ENCODE measurements at places on chromosomes 11 and 22.

DNA sequence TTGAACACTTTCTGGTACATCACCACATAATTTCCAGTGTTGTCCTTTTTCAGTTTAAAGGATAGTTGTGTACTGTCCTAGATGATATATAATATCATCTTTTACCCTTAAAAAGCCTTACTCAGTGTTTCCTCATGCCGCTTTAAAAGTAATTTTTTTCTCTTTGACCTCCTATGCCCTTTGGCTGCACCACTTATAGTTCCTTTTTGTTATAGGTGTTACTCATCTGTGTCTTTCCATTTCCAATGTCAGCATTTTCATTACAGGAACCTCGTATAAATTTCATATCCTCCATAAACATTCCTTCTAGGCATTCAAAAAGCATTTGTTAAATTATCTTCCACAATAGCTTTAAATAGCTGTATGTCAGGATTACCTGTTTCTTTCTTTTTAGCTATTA is 40.8 kb downstream of the USP47 start:
- no peak for DNase-seq

GRCh38 chr22:30430933-30431332 is 5.4 kb downstream of the MTFP1 start:
- no peak for DNase-seq

DNA sequence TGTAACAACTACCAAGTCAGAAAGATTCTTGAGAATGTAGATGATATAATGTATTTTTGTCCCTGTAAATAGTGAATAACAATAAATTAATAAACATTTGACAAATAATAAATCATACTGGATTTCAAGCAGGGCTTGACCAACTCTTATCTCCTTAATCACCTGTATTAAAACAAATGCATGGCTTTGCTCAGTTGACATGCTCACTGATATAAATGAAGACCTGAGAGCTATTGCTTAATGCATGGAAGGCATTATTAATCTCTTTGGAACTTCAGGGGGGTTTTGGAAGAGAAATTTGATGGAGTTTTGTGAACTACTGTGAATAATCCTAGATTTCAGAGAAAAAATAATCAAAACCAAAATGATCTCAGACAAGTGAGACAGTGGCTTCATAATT is 1420.4 kb upstream of the TENM4 start:
- no peak for DNase-seq

DNA sequence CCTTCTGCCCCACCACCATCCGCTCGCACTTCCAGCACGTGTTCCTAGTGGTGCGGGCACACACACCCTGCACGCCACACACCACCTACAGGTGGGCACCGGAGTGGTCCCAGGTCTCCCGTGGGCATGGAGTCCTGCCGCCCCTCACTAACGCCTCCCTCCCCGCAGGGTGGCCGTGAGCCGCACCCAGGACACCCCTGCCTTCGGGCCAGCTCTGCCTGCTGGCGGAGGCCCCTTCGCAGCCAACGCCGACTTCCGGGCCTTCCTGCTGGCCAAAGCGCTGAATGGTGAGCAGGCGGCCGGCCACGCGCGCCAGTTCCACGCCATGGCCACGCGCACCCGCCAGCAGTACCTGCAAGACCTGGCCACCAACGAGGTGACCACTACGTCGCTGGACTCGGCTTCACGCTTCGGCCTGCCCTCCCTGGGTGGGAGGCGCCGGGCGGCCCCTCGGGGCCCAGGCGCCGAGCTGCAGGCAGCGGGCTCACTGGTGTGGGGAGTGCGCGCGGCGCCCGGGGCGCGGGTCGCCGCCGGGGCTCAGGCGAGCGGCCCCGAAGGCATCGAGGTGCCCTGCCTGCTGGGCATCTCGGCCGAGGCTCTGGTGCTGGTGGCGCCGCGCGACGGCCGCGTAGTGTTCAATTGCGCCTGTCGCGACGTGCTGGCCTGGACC is 8.5 kb downstream of the SIPA1 start:
- DNase-seq: no peak

DNA sequence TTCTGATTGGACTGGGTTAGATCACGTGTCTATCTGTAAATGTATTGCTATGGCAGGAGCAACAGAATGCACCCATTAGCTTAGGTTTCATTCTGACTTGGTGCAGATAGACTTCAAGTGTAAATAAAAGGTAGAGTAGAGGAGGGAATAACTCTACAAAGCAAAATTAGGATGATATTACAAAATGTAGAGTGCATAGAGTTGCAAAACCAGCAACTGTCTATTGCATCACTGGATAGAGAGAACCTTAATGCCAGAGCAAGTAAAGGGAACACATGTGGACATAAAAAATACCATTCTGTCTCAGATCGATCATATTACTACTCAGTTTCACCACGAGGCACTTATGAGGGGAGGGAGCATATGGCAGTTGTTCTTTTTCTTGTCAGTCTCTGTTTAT is 22.0 kb upstream of the CAT start:
- no peak for DNase-seq

- DNase-seq: no peak
Observed at GRCh38 chr11:133386262-133386661, 146.0 kb downstream of the OPCML start.

GRCh38 chr11:5928271-5928670 is 13.8 kb upstream of the OR56A3 start:
- no peak for DNase-seq

DNA sequence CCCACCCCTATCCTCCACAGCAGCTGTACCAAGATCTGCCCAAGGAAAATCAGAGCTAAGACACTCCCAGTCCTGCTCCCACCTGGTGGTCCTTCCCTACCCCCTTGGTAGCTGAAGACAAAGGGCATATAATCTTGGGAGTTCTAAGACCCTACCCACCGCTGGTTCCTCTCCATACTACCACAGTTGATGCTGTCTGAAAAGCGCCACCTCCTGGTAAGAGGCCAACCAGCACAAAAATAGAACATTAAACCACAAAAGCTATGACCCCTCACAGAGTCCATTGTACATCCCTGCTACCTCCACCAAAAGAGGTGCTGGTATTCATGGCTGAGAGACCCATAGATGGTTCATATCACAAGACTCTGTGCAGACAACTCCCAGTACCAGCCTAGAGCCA is 161.5 kb upstream of the ARHGAP42 start:
- DNase-seq: no peak

- DNase-seq: no peak
Observed at GRCh38 chr11:35255514-35255913, 116.5 kb downstream of the CD44 start.

DNA sequence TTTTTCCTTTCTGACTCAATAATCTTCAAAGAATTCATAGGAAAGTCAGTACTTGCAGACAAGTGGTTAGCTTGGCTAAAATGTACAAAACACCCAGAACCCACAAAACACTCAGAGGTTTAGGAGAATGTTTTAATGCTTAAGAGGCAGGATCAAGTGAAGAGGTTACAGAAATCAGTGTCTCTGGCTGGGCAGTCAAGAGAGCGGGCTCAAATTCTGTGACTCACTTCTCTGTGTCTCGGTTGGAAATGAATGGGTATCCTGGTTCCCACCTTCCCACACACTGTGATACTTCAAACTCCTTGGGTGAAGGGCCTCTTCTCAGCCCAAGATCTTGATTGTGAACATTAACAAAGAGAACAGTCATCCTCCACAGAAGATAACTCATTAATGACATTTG is 3.8 kb downstream of the MPEG1 start:
- DNase-seq: no peak

- DNase-seq: no peak
Observed at GRCh38 chr11:5713695-5714094, 22.6 kb upstream of the OR56B1 start.

- no peak for DNase-seq
Observed at GRCh38 chr22:39434721-39435120, 22.1 kb upstream of the MGAT3 start.

DNA sequence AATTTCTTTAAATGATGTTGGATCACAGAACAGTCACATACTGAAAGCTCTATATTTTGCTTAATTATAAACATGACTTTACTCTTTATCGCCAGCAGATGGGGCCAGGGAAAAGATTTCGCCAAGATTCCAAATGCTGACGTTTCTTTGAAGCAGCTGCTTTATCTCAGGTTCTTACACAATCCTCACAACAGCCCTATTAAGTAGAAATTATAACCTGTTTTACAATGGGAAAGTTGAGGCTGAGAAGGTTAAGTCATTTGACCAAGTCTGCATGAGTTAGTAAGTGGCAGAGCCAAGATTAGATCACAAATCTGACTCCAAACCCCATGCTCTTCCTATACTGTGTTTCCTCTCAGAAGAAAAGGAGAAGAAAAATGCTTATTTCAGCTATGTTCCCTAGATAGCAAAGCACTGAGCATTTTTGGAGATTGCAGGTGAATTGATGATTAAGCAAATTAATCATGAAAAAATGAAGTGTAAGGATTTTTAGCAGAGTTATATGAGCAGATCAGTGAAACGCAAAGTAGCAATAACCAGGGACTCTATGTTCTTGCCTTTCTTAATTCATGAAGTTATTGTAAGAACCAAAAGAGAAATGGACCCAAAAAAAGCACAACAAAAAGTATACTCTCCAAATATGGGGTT is 79.0 kb downstream of the AASDHPPT start:
- DNase-seq: peak; percentile 19

GRCh38 chr22:41512421-41513194 is 31.7 kb downstream of the POLR3H start:
- DNase-seq: no peak

GRCh38 chr22:20292108-20292507 is 24.0 kb upstream of the RTN4R start:
- no peak for DNase-seq

DNA sequence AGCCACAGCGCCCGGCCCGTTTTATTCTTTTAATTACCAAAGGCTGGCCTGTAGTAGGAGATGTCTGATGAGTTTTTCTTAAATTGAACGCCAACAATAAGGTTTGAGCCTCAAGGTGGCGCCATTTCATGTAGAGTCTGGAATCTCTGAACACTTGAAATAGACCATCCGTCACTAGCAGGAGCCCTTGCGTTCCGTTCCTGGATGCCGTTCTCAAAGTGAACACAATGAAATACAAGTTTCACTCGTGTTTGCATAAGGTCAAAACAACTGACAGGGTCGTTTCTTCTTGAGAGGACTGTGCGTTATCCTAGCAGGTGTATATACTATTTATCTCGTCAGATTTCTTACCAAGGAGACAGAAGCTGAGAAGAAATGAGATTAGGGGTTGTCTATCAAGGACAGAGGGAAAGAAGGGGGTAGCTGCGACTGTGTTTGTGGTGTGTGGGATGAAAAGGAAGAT is 18.7 kb upstream of the SCGB1D1 start:
- peak; percentile 91 for DNase-seq

DNA sequence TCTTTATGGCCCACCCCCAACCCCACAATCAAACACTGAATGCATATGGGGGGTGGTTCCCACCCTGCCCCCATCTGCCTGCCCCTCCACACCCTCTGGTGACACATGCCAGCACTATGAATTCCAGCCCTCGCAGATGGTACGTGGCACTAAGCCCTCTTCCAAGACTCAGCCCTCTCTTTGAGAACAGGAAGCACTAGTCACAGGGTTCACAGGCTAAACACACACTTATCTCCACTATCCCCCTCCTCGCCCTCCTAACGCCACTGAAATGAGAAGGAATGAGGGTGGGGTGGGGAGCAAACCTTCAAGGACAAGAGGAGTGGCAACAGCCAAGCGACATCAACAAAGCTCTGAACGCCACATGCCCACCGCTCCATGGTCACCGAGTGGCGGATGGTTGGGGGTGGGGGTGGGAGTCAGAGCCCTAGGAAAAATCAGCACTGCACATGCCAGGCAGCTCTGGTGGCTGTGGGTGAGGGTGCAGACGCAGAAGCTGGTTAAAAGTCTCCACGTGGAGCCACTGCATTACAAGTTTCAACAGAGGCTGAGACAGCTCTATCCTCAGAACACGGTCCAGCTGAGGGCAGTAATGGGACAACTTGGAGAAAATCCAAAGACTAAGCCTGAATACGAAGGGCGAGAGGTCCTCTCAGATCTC is 33.6 kb downstream of the TMEM184B start:
- no peak for DNase-seq

GRCh38 chr22:37240240-37240940 is 3.7 kb downstream of the RAC2 start:
- no peak for DNase-seq

DNA sequence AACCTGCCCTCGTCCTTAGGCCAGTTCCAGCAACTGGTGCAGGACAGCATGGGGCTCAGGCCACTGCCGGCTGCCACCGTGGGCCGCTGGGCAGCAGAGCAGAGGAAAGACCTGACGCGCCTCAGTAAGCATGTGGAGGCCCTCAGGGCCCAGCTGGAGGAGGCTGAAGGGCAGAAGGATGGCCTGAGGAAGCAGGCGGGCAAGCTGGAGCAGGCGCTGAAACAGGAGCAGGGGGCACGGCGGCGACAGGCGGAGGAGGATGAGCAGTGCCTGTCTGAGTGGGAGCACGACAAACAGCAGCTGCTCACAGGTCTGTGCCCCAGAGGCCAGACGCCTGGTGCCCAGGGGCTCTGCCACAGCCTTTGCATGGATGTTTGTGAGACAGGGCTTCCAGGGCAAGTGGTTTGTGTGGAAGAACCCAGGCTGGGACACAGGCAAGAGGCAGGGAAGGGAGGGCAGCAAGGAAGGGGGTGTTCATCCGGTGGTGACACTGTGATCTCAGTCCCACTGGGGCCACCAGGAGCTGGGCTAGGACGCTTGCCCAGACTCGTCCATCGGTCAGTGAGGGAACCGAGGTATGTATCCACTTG is 13.9 kb downstream of the CCDC157 start:
- DNase-seq: no peak

GRCh38 chr11:64564947-64565889 is 25.8 kb upstream of the SLC22A12 start:
- DNase-seq: no peak

GRCh38 chr11:111329306-111330204 is 31.2 kb downstream of the POU2AF3 start:
- DNase-seq: no peak

DNA sequence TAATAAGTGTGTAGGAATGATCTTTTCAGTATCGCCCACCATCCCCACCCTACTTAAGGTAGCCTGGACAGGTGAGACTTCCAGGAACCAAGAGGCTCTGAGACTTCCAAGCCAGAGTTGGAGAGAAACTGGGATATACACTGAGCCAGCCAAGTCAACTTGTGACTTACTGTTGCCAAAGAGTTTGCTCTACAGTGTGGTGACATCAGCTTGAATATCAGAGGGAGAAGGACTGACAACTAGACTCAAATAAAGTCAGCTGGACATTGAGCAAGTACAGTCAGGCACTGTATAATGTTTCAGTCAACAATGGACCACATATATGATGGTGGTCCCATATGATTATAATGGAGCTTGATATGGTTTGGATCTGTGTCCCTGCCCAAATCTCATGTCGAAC is 1.2 kb upstream of the MMP10 start:
- no peak for DNase-seq

- DNase-seq: no peak
Observed at GRCh38 chr11:117730208-117730800, 66.7 kb downstream of the DSCAML1 start.

- peak; percentile 63 for DNase-seq
Observed at GRCh38 chr11:118789501-118790356, 1.2 kb downstream of the DDX6 start.

GRCh38 chr11:134266841-134267251 is 9.3 kb upstream of the GLB1L3 start:
- peak; percentile 32 for DNase-seq

GRCh38 chr11:97351939-97352338 is 962.1 kb downstream of the JRKL start:
- DNase-seq: no peak

GRCh38 chr22:20012741-20013331 is 3.8 kb downstream of the ARVCF start:
- no peak for DNase-seq

Measured in colonic mucosa (tissue), 4 donors.